ENCODE measurements at places on chromosomes 2 and 18. TPM values are rescaled to one million over a fixed set of nuclear protein-coding genes. Genes with fewer than 3 reads are reported as not detected.

The NGEF gene
- polyA plus RNA-seq: not detected

- H3K27me3 ChIP-seq: no peaks in the 10 kb centered on the region
- H3K36me3 ChIP-seq: no peaks in the 10 kb centered on the region
Measured at GRCh38 chr2:177264209-177264692, 276 bp downstream of the NFE2L2 start.

DNA sequence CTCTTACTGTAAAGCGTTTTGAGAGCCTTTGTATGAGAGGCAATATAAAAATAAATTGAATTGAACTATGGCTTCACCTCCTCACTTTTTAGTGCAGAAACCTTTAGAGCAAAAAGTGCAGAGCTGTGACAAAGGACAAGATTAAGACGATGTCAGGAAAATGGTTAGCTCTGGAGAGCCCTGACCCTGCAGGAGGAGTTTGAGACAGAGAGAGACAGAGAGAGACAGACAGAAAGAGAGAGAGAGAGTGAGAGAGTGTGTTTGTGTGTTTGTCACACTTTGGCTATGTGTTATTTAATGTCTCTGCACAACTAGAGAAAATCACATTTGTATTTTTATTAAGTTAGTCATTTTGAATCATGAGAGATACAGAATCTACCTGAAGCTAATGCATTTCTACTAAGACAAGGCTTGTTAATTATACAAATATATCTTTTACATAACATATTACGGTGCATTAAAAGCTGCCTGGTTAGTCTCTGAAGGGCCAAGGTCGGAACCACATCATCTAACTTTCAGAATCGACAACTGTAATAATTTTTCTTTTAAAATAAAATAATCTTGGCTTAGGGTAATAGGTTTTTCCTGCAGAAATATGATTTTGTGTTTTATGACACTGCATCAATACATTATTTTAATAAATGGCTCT is 423.5 kb upstream of the ZEB2 start:
- H3K4me1 ChIP-seq: no peaks in the 10 kb centered on the region
- no peaks in the 10 kb centered on the region for H3K27me3 ChIP-seq
- no peaks in the 10 kb centered on the region for H3K36me3 ChIP-seq
- no peak overlapping the region for H3K27ac ChIP-seq

DNA sequence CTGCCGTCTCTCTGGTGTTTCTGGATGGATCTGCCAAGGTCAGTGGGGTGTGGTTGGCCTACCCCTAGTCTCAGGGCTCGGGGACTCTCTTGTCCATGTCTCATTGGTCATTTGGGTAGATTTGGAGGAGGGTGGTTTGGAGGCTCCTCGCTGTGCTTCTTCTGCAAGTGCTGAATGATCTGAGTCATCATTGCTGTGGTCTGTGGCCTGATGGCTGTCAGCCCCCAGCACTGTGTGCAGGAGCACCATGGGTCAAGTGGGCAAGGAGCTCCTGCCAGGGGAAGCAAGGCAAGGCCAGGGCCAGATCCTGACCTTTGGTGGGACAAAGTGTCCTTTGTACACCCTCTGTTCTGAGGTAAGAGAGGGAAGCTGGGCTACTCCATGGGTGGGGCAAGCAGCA is 221.8 kb downstream of the FHOD3 start:
- H3K27ac ChIP-seq: no peak overlapping the region
- no peaks in the 10 kb centered on the region for H3K36me3 ChIP-seq
- no peaks in the 10 kb centered on the region for H3K27me3 ChIP-seq
- no peak for DNase-seq
- no peaks in the 10 kb centered on the region for H3K4me1 ChIP-seq
- H3K4me3 ChIP-seq: no peak overlapping the region

- no peaks in the 10 kb centered on the region for H3K4me1 ChIP-seq
- no peak overlapping the region for H3K4me3 ChIP-seq
- H3K36me3 ChIP-seq: no peaks in the 10 kb centered on the region
- no peaks in the 10 kb centered on the region for H3K27me3 ChIP-seq
- no peak for DNase-seq
- no peak overlapping the region for H3K27ac ChIP-seq
Measured at GRCh38 chr2:169286624-169287231, 75.6 kb downstream of the LRP2 start.

The ZBTB7C gene
- polyA plus RNA-seq: 0.23 TPM

DNA sequence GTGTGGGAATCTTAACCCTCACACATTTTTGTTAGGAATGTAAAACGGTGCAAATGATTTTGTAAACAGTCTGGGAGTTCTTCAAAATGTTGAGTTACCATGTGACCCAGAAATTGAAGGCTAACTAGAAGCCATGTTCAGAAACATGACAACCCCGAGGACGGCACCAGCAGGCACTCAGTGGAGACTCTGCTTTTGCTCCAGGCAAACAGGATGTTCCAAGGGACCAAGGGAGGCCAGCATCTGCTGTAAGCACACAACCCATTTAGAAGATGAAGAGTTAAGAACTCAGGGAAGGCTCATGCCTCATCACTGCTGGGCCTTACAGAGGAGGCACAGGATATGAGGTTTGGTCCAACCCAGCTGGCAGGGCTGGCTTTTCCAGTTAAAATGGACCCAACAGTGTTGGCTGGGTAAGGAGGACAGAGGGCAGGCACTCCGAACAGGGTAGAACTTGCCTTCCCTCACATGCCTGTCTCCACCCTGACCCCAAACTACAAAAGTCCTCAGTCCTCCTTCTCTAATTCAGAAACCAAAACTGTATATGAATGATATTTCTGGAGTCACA is 23.6 kb downstream of the PARD6G start:
- no peaks in the 10 kb centered on the region for H3K4me1 ChIP-seq
- H3K27me3 ChIP-seq: no peaks in the 10 kb centered on the region
- H3K4me3 ChIP-seq: no peak overlapping the region

The TFCP2L1 gene
- not detected for polyA plus RNA-seq
